ENCODE measurements at places on chromosomes 11 and 22. TPM values are rescaled to one million over a fixed set of nuclear protein-coding genes. Genes with fewer than 3 reads are reported as not detected.

PATE4 gene
- not detected for total RNA-seq

DNA sequence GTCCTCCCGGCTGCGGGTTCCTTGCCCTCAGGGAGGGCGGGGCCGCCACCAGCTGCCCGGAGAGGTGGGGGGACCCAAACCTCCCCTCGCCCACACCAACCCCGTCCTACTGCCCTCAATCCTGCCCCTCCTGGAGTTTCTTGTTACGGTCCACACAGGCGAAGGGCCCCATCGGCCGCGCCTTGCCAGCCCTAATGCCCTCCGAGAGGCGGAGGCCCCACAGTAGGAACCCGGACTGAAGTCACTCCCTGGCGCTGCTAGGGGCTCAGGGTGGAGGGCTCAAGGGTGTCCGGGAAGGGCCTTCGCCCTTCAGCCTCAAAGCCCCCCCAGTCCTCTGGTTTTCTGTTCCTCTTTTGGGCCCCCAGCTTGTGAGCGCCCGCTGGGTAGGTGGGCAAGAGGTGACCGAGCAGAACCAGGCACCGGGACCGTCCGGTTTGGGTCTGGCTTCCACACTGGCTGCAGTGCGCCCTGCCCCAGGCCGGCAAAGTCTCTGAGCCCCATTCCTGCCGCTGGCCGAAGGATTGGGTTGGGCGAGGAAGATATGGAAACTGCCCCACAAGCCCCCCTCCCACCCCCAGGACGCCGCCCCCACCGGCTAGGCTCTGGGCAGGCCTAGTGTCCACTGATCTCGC lies 24.5 kb downstream of the DUSP8 start:
- H3K36me3 ChIP-seq = no peaks in the 10 kb centered on the region
- H3K27ac ChIP-seq = peak overlapping the region; percentile 61
- peaks cover 20% of the 10 kb centered on the region for H3K4me1 ChIP-seq
- H3K4me3 ChIP-seq = no peak overlapping the region
- H3K27me3 ChIP-seq = peaks cover 42% of the 10 kb centered on the region

DNA sequence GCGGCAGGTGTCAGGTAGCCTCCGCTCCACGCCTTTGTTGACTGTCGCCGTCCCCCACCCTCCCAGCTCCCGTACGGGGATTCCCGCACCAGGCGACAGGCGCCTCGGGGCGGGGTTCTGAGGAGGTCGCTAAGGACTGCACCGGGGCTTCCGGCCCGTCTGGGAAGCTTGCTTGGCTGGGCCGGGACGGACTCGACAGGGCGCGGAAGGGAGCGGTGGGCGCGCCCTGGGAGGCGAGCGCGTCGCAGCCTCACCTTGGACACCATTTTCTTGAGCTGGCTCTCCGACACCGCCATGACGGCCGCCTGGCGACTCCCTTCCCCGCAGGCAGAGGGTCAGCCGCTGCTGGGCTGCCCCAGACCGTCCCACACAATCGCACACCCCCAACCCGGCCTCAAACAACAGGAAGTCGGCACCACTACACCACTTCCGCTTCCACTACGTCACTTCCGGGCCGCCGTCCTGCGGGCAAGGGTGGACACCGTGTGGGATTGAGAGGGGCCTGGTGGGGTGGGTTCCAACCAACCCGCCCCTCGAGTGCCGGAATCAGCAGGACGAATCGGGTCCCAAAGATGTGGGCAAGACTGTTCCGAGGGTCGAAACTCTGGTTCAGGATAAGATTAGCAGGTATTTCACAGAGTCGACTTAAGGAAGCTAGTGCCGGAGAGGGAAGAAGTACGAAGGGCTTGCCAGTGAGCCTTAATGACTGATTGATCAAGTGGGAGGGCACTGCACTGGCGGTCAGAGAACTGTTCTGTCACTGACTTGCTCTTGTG lies at the start of gene TSG101:
Gene TSG101 (minus strand): TSS at position 422 of the 776 bp plus-strand sequence. CDS start 126 bp downstream, at position 296.
- H3K36me3 ChIP-seq = peaks cover 15% of the 10 kb centered on the region
- no peaks in the 10 kb centered on the region for H3K27me3 ChIP-seq
- H3K4me1 ChIP-seq = peaks cover 4% of the 10 kb centered on the region
- DNase-seq = peak; percentile 98

- peak; percentile 62 for DNase-seq
- H3K4me1 ChIP-seq = peaks cover 44% of the 10 kb centered on the region
- peak overlapping the region; percentile 65 for H3K4me3 ChIP-seq
- no peaks in the 10 kb centered on the region for H3K27me3 ChIP-seq
- H3K36me3 ChIP-seq = peaks cover 3% of the 10 kb centered on the region
- H3K27ac ChIP-seq = peak overlapping the region; percentile 98
Measured at GRCh38 chr11:9574622-9575259, 1.3 kb downstream of the WEE1 start.

NCR3LG1 gene
- 5.8 TPM for total RNA-seq

DNA sequence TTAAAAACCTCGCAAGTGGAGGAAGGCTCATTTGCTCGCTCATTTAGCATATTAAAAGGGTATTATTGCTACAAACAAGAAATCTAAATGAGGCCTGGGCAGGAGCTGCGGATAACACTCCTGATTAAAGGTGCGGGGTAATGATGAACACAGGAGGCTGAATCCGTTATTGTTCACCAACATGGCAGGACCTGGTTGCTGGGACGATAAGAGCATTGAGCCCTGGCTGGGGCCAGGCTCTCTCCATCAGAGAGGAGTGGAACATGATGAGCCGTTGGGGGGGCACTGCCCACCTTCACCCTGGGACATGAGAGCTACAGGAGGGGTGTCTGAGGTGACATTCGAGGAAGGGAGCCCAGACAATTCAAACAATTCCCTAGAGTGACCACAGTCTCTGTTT lies 211.7 kb downstream of the NXPE2 start:
- H3K27me3 ChIP-seq = peaks cover 4% of the 10 kb centered on the region
- no peaks in the 10 kb centered on the region for H3K4me1 ChIP-seq
- no peaks in the 10 kb centered on the region for H3K36me3 ChIP-seq
- no peak overlapping the region for H3K4me3 ChIP-seq
- no peak for DNase-seq

DNA sequence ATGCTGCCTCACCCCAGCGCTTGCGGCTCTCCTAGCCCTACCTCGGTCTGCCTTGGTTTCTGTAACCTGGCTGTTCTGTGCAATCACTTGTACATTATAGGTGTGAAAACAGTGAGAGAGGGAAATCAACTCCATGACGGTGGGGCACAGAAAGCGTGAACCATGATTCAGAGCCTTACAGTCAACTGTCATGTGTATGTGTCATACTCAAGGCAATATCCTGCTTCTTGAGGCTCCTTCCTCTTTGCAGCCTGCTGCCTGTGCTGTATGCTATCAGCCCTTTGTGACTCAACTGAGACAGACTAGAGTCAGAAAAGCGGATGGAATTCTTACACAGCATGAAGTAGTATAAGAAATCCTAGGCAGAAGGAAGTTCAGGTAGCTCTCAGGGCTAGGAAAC lies 2.1 kb downstream of the NRIP3 start:
- H3K4me1 ChIP-seq = peaks cover 15% of the 10 kb centered on the region
- no peak overlapping the region for H3K27ac ChIP-seq
- H3K27me3 ChIP-seq = no peaks in the 10 kb centered on the region
- no peak for DNase-seq
- H3K36me3 ChIP-seq = no peaks in the 10 kb centered on the region

DNA sequence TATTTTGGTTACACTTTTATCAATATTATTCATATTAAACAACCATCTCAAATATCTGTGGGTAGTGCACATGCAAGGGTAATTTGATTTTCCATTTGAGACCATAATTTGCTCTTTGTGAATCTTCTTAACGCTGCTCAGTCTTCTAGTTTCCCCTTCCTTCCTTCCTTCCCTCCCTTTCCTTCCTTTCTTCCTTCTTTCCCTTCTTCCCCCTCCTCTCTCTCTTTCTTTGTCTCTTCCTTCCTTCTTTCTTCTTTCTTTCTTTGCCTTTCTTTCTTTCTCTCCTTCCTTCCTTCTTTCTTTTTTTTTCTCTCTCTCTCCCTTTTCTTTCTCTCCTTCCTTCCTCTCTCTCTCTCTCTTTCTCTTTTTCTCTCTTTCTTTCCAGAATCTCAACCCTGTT lies 4.1 kb upstream of the RNF26 start:
- H3K27ac ChIP-seq = no peak overlapping the region
- H3K4me3 ChIP-seq = no peak overlapping the region
- peaks cover 8% of the 10 kb centered on the region for H3K4me1 ChIP-seq
- no peaks in the 10 kb centered on the region for H3K27me3 ChIP-seq

GRCh38 chr11:75280227-75280701 lies 39.7 kb downstream of the TPBGL start:
- H3K4me1 ChIP-seq = no peaks in the 10 kb centered on the region
- peak; percentile 82 for DNase-seq
- no peaks in the 10 kb centered on the region for H3K36me3 ChIP-seq
- no peak overlapping the region for H3K27ac ChIP-seq
- no peak overlapping the region for H3K4me3 ChIP-seq

All from lung (tissue), 17 donors.